ENCODE measurements at places on chromosomes 16 and 17.

DNA sequence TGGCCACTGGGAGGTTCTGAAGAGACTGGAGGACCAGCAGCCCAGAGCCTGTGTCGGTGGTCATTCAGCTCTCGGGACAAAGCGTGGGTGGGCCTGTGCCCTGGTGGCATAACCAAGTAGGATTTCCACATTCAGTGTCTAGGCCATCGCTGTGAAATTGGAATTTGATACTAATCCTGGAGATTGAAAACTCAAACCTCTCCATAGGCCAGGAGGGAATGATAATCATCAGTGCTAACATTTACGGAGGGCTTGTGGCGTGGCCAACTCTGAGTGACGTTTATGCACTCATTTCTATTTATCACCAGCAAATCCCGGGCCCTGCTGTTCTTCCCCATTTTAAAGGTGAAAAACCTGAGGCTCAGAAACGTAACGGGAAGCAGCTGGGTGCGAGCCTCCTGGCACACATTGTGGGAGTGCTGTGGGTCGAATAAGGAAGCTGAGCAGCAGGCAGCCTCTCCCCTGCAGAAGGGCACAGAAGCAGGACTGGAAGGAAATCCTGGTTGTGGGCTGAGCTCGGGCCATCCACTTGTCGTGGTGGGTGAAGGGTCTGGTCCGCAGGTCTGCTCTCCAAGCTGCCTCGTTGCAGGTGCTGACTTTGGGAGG lies 33.1 kb downstream of the RAI1 start:
- H3K36me3 ChIP-seq: no peaks in the 10 kb centered on the region
- H3K4me3 ChIP-seq: no peak overlapping the region
- H3K27me3 ChIP-seq: peaks cover 2% of the 10 kb centered on the region
- DNase-seq: no peak

GRCh38 chr16:47182318-47182717 lies 38.6 kb upstream of the NETO2 start:
- DNase-seq: no peak
- H3K36me3 ChIP-seq: no peaks in the 10 kb centered on the region
- H3K4me1 ChIP-seq: no peaks in the 10 kb centered on the region
- no peak overlapping the region for H3K4me3 ChIP-seq
- no peaks in the 10 kb centered on the region for H3K27me3 ChIP-seq
- no peak overlapping the region for H3K27ac ChIP-seq

GRCh38 chr17:59798111-59798510 lies 90.7 kb downstream of the VMP1 start:
- H3K27me3 ChIP-seq: no peaks in the 10 kb centered on the region
- no peaks in the 10 kb centered on the region for H3K36me3 ChIP-seq
- DNase-seq: no peak
- no peak overlapping the region for H3K4me3 ChIP-seq

DNA sequence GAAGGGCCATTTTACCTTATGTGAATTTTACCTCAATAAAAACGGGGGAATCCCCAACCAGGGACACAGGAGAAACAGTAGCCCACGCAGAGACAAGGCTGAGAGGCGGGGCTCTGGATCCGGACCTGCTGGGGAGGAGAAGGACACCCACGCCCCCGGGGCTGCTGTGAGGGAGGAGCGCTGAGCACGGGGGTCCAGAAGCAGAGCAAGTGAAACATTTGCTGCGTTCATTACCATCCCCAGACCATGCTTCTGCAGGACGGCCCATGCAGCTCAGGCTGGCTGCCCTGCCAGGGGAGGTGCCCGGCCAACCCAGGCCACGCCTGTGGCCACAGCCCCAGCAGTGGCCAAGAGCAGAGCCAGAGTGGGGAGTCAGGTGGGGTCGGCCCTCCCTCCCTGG lies 50.0 kb downstream of the KCNJ18 start:
- no peaks in the 10 kb centered on the region for H3K27me3 ChIP-seq
- no peaks in the 10 kb centered on the region for H3K36me3 ChIP-seq
- no peak for DNase-seq
- no peak overlapping the region for H3K4me3 ChIP-seq
- no peak overlapping the region for H3K27ac ChIP-seq
- no peaks in the 10 kb centered on the region for H3K4me1 ChIP-seq

DNA sequence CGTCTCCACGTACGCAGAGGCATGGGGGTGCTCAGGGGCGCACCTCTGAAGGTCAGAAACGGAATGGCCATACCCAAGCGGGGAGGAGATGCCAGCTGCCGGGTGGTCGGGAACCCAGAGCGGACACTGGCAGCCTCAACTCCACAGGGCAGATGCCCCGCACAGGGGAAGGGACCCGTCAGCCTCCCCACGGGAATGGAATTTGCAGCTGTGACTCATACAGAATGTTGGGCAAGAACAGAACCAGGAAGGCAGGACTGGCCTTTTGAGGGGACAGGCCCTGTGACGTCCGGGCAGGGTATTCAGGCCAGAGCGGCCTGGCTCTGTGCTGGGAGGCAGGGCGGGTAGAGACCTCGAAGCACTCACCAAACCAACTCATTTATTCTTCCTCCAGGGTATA lies 7.5 kb downstream of the TK1 start:
- no peak overlapping the region for H3K4me3 ChIP-seq
- H3K27me3 ChIP-seq: no peaks in the 10 kb centered on the region
- H3K36me3 ChIP-seq: peaks cover 23% of the 10 kb centered on the region
- no peak for DNase-seq

DNA sequence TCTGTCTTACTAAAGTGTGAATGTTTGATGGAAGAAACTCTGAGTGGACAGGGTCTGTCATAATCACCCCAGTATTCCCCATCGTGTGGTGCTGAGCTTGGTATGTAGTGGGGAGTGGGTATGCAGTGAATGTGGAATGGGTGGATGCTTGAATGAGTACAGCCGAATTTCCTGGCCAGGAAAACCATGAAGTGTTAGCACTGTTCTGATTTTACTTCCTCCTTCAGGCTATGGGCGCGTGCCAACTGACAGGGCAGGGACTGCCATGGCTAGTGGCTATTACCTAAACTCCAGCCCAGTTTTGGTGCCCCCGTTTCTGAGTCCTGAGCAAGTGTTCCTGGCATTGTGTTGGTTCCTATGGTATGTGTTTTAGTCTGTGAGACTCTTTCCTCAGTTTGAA lies 48.6 kb downstream of the PRKCA start:
- H3K27ac ChIP-seq: no peak overlapping the region
- DNase-seq: no peak
- no peaks in the 10 kb centered on the region for H3K4me1 ChIP-seq
- no peak overlapping the region for H3K4me3 ChIP-seq
- H3K36me3 ChIP-seq: no peaks in the 10 kb centered on the region

DNA sequence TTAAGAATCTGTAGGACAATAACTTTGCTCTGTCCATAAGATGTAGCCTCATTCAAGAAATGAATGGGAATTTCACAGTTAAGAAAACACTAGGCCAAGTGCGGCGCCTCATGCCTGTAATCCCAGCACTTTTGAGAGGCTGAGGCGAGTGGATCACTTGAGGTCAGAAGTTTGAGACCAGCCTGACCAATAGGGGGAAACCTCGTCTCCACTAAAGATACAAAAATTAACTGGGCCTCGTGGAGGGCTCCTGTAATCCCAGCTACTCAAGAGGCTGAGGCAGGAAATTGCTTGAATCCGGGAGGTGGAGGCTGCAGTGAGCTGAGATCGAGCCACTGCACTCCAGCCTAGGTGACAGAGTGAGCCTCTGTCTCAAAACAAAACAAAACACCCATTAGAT lies 19.9 kb upstream of the RSL1D1 start:
- peak; percentile 87 for DNase-seq
- H3K27ac ChIP-seq: no peak overlapping the region
- H3K36me3 ChIP-seq: peaks cover 4% of the 10 kb centered on the region
- no peaks in the 10 kb centered on the region for H3K27me3 ChIP-seq

- no peaks in the 10 kb centered on the region for H3K4me1 ChIP-seq
- no peaks in the 10 kb centered on the region for H3K27me3 ChIP-seq
- no peak overlapping the region for H3K4me3 ChIP-seq
- DNase-seq: no peak
Measured at GRCh38 chr17:73050797-73051196, 41.7 kb downstream of the SLC39A11 start.

DNA sequence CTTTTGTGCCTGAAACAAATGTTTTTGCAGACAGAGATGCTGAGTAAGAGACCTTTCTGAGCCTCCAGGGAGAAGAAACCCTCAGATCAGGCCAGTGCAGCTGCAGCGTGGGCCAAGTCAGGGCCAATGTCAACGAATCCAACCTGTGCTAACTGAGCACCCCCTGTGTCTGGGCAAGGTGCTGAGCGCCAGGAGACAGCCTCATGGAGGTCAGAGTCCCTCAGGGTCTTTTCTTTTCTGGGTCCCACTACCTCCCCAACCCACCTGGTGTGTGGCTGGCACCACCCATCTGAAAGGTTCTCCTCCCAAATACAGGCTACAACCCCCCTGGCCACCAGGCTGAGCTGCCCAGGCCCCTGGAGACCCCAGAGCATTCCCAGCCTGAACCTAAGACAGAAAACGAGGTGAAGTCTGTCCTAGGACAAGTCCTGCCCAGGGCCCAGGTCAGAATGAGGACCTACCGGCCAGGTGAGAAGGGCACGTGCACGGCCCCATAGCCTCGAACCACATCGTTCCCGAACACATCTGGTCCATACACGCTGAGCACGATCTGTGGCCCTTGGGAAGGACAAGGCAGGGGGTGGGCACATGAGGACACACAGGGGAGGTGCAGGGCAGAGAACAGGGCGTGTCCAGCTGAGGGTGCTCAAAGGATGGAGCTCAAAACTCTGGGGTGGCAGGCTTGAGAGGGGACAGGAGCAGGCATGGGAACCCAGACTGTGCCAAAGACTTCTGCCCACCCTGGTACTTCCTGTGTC lies 15.0 kb downstream of the B9D1 start:
- no peak overlapping the region for H3K4me3 ChIP-seq
- H3K27me3 ChIP-seq: no peaks in the 10 kb centered on the region

- no peak overlapping the region for H3K4me3 ChIP-seq
- no peak for DNase-seq
- no peaks in the 10 kb centered on the region for H3K36me3 ChIP-seq
- H3K27me3 ChIP-seq: no peaks in the 10 kb centered on the region
Measured at GRCh38 chr16:78903237-78903636, 697.3 kb downstream of the MAF start.

GRCh38 chr17:64974750-64975317 lies 55.6 kb upstream of the LRRC37A3 start:
- H3K4me3 ChIP-seq: peak overlapping the region; percentile 67

- DNase-seq: no peak
- no peaks in the 10 kb centered on the region for H3K27me3 ChIP-seq
- H3K4me3 ChIP-seq: no peak overlapping the region
- H3K27ac ChIP-seq: no peak overlapping the region
- no peaks in the 10 kb centered on the region for H3K36me3 ChIP-seq
- H3K4me1 ChIP-seq: no peaks in the 10 kb centered on the region
Measured at GRCh38 chr16:266258-267164, 9.2 kb downstream of the RGS11 start.

GRCh38 chr17:39641883-39642282 lies 4.9 kb downstream of the STARD3 start:
- no peak overlapping the region for H3K27ac ChIP-seq
- no peaks in the 10 kb centered on the region for H3K36me3 ChIP-seq
- no peak overlapping the region for H3K4me3 ChIP-seq
- no peak for DNase-seq
- peaks cover 13% of the 10 kb centered on the region for H3K4me1 ChIP-seq

- no peaks in the 10 kb centered on the region for H3K36me3 ChIP-seq
- H3K27ac ChIP-seq: no peak overlapping the region
- H3K27me3 ChIP-seq: no peaks in the 10 kb centered on the region
Measured at GRCh38 chr17:27808628-27809027, 8.3 kb upstream of the NOS2 start.

- H3K27ac ChIP-seq: no peak overlapping the region
- H3K36me3 ChIP-seq: no peaks in the 10 kb centered on the region
- H3K4me1 ChIP-seq: no peaks in the 10 kb centered on the region
Measured at GRCh38 chr17:44919885-44920564, 4.7 kb upstream of the GFAP start.

- no peaks in the 10 kb centered on the region for H3K36me3 ChIP-seq
- H3K4me3 ChIP-seq: no peak overlapping the region
- no peaks in the 10 kb centered on the region for H3K4me1 ChIP-seq
- H3K27me3 ChIP-seq: no peaks in the 10 kb centered on the region
- H3K27ac ChIP-seq: no peak overlapping the region
Measured at GRCh38 chr16:5738586-5738985, 641.0 kb upstream of the EEF2KMT start.

- no peaks in the 10 kb centered on the region for H3K27me3 ChIP-seq
- no peaks in the 10 kb centered on the region for H3K4me1 ChIP-seq
- no peak overlapping the region for H3K27ac ChIP-seq
- H3K36me3 ChIP-seq: no peaks in the 10 kb centered on the region
- H3K4me3 ChIP-seq: no peak overlapping the region
Measured at GRCh38 chr17:59754552-59754951, 47.1 kb downstream of the VMP1 start.
